ENCODE measurements at places on chromosomes 11 and 22.
A peak's percentile ranks its signal among the peaks of the same experiment; 100 is the strongest.

GRCh38 chr11:11482730-11483129 lies 129.7 kb upstream of the CSNK2A3 start:
- DNase-seq: no peak

- DNase-seq: no peak
Measured at GRCh38 chr11:26442131-26442530, 110.2 kb downstream of the ANO3 start.

GRCh38 chr11:129720994-129721393 lies 94.7 kb upstream of the TMEM45B start:
- no peak for DNase-seq

DNA sequence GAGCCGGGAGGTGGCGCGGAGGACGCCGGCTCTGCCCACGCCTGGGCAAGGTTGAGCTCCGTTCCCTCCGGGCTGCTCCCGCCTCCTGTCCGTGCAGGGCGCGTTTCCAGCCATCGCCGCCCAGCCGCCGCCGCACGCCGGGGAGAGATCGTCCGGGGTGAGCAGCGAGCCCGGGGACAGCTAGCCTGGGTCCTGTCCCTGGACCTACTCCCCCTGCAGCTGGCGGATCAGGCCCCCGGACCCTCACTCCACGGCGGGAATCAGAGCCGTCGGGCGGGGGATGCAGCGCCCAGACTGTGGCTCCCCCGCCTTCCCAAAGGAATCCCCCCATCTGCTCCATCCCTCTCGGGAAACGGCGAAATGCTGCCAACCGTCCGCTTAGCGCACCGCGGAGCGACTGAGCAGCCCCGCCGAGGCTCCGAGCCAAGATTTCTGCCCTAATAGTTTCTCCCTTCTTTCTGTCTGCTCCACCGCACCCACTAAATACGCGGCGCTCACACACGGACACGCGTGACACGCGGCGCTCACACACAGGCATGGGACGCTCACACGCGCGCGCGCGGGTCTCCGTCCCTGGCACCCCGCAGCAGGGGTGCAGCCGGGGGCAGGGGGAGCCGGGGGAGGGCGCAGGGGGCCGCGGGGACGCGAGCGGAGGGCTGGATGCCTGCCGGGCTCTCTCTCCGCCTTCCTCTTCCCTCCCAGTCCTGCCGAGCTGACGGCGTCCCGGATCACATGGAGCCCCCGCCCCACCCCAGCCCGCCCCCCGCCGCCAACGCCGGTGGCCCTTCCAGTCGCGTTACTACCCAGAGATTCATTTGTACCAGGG lies at the start of gene KCNJ5:
Gene KCNJ5, plus strand, starts transcription at position 814 of the 826 bp plus-strand sequence. CDS start 19,918 bp downstream, outside the sequence.
- no peak for DNase-seq

GRCh38 chr11:126756855-126757254 lies 243.7 kb downstream of the KIRREL3 start:
- DNase-seq: no peak

- no peak for DNase-seq
Measured at GRCh38 chr11:85939099-85940015, 84.2 kb downstream of the CCDC83 start.

DNA sequence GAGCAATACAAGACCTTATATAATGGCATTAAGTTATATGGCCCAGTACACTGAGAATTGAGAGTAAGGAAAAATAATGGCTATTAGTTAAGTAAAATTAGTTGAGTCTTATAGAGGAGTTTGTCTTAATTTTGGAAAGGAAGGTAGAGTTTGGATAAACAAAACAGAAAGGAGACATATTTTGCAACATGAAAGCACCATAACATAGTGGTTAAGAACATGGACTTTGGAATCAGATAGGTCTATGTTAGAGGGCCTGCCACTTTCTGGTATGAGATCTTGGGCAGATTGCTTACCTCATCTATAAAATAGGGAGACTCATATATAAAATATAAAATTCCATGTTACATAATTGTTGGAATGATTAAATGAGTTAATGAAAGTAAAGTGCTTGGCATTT lies 68.9 kb downstream of the CSTPP1 start:
- no peak for DNase-seq

- no peak for DNase-seq
Measured at GRCh38 chr11:16678466-16679116, 59.9 kb upstream of the C11orf58 start.

- no peak for DNase-seq
Measured at GRCh38 chr22:37060801-37061610, 9.5 kb downstream of the KCTD17 start.

DNA sequence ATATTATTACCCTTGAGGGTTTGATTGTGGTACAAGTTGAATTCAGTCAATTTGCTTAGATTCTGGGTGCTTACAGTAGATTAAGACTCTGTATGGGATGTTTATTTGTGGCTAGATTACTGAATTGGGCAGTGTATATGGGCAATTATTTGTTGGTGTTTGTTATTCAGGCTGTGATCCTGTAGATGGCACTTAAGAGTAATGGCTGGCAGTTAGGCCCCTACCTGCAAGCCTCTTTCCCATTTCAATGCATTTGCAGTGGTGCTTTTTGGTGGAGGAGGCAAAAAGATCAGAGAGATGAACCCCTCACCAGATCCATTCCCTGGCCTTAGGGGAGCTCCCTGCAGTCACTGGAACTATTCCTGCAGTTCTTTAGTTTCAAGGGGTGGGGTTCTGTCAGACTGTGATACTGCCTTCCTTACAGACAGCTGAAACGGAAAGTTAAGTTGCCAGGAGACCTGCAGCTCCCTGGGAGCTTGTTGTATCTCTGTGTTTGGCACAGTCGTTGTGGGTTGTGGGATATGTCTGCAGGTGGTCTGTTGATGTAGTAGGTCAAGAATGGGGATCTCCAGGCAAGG lies 199.5 kb downstream of the AASDHPPT start:
- DNase-seq: no peak

DNA sequence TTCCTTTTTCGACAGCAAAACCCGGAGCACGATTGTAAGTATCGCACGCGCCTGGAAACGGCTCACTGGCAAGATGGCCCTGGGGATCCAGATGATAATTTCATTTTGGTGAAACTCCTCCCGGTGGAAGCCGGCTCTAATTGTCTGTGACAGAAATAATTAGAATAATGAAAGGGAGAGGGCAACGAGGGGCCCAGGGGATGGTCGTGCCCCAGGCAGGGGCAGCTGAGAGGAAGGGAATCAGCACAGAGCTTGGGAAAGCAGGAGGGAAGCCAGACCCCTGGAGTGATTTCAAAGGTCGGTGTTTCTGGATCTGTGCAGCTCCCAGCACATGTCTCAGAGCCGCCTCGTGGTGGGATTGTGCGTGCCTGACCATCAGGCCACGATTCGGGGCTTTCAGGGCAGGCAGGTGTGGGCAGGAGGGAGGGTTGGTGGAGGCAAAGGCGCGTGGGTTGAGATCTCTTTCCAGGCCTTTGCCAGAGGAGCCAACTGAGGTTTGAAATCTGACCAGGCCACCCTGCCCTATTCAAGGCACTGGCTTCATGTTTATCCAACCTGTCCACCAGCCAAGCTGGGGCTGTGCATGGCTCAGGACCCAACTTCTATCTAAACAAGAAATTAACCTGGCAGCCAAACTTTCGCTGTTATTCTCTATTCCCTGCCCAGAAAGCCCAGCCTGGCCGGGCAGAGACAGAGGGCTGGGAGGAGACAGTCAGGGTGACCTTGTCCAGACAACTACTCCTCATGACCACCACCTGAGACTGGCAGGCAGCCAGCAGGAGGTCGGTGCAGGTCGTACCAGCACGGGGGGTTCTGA lies 27.8 kb downstream of the ANO1 start:
- no peak for DNase-seq

GRCh38 chr22:35572556-35572955 lies 31.9 kb downstream of the RASD2 start:
- no peak for DNase-seq

GRCh38 chr22:38951734-38952133 lies 5.7 kb upstream of the APOBEC3A start:
- DNase-seq: no peak

DNA sequence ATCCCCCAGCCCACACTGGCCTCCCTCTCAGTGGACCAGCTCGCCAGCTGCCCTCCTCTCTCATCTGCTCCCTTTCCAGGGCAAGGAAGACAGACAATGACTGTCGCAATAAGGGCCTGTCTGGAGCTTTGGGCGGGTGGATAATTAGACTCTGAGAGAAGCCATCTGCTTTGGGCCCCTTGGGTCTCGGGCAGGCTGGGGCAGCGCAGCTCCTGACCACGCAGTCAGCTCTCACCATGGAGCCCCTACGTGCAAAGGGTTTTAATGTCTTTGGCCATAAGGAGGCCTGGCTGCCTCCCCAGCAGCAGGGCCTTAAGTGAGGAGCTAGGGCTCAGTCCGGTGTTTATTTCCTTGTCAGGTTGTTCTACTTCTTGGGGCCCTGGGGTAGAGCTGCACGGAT lies 153.9 kb downstream of the CHST1 start:
- no peak for DNase-seq

DNA sequence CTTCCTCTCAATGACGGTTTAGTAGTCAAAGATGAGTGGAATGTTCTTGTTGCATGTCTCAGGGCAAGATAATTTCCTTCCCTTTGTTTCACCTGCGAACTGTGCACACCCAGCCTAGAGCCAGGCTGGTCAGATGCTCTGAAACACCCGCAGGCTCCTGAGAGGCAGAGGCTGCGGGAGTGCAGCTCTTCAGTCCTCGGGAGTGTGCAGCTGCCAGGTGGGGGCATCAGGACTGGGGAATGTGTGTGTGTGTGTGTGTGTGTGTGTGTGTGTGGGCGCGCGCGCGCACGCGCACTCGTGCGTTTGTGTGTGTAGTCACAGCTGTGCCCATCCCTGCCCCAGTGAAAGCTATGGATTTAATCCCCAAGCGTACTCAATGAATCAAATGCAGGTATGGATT lies 136.2 kb upstream of the NTM start:
- DNase-seq: no peak

GRCh38 chr11:32088117-32088941 lies 2.5 kb upstream of the RCN1 start:
- DNase-seq: peak; percentile 63

GRCh38 chr11:73429121-73429750 lies 53.0 kb downstream of the RELT start:
- DNase-seq: no peak

- DNase-seq: no peak
Measured at GRCh38 chr11:128528294-128528693, 59.1 kb downstream of the ETS1 start.

- DNase-seq: no peak
Measured at GRCh38 chr11:14642873-14643696, 519 bp upstream of the PDE3B start.

- peak; percentile 54 for DNase-seq
Measured at GRCh38 chr11:12086271-12087074, 23.9 kb upstream of the MICAL2 start.

DNA sequence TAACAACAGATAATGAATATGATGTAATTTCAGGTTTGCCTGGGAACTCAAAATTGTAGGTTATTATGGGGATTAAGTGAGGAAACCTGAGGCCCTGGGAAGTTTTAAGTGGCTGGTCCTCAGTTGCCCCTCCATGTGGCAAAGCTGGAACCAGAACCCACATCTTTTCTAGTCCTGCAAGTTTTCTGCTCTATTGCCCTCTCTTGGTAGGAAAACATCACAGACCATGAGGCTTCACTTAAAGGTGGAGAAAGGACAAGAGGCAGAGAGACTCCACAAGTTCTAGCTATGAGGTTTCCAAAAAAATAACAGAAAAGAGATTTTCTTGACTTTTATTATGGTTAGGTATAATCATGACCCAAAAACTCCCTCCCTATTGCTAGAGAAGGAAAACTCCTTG lies 115.5 kb upstream of the DDI1 start:
- no peak for DNase-seq

DNA sequence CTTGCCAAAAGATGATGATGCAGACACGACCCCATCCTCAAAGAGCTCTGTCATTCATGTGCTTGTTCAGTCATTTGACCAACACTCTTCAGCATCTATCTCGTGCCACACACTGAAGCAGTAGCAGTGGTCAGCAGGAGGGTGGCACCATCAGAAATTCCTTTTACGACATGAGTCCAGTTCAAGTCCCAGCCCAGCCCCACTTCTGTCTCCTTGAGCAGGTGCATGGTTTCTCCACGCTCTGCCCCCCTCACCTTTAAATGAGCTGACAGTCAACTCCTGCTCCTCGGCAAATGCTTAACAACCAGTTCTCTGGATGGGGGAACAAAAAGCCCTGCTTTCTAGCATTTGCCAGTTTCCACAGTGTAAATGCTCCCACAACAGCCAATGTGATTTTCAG lies 60.9 kb downstream of the SYN3 start:
- no peak for DNase-seq

DNA sequence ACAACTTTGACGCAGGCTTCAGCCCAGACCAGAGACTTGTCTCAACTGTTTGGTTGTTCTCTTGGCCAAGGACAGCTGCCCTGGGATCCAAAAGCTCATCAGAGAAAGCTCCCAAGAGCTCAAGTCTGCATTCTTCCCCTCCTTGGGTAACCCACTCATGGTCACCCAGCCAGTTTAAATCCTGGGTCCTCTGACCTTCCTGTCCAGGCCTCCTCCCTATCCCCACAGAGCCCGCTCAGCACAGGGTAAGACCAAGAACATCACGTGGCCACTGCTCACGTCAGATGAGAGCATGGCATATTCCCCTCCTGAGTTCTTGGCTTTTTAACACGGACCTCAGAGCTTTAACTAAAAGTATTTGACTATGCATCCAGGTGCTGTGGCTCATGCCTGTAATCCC lies 25.8 kb downstream of the TSKU start:
- DNase-seq: no peak

GRCh38 chr11:121112498-121113455 lies 11.7 kb downstream of the TECTA start:
- DNase-seq: peak; percentile 8

DNA sequence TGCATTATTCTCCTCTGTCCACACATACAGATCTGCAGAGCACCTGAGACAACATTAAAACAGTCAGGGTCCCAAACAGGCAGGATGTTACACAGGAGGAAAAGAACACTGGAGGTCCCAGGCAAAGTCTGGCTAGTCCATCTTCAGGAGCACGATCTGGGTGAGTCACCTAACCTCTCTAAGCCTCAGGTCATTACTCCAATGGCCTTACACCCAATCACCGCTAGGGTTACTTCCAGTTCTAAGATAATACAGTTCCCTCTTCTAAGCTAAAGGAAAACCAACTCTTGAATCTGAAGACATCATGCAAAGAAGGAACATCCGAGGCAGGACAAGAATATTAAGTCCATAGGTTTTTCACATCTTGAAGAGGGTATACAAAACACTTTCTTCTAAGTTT lies 24.5 kb downstream of the ASCC2 start:
- no peak for DNase-seq

GRCh38 chr22:20039683-20040325 lies 18.9 kb downstream of the TANGO2 start:
- DNase-seq: no peak

All from T1000 (cell line).